ENCODE measurements at places on chromosomes 1 and 21. TPM values are rescaled to one million over a fixed set of nuclear protein-coding genes. Genes with fewer than 3 reads are reported as not detected.

CELA2B gene
- not detected for polyA plus RNA-seq

RPTN gene
- not detected for polyA plus RNA-seq

OR2L13 gene
- 0.23 TPM for polyA plus RNA-seq

PTPRC gene
- 0.11 TPM for polyA plus RNA-seq

MSH4 gene
- not detected for polyA plus RNA-seq

INAVA gene
- 0.12 TPM for polyA plus RNA-seq

ITGB2 gene
- 0.77 TPM for polyA plus RNA-seq

FAM20B gene
- 14.9 TPM for polyA plus RNA-seq

C1orf94 gene
- polyA plus RNA-seq, result not detected

POLR3GL gene
- polyA plus RNA-seq, result 17.3 TPM

KCNH1 gene
- 0.08 TPM for polyA plus RNA-seq

C1orf116 gene
- not detected for polyA plus RNA-seq

SH2D5 gene
- 6.5 TPM for polyA plus RNA-seq

FCRL1 gene
- polyA plus RNA-seq, result not detected

Measured in SK-N-SH (cell line).